Fibroblast of skin of scalp (primary cell): ENCODE measurements at places on chromosomes 4 and X.

GRCh38 chrX:133229361-133229760 lies 11.2 kb upstream of the TFDP3 start:
- DNase-seq: peak; percentile 25

DNA sequence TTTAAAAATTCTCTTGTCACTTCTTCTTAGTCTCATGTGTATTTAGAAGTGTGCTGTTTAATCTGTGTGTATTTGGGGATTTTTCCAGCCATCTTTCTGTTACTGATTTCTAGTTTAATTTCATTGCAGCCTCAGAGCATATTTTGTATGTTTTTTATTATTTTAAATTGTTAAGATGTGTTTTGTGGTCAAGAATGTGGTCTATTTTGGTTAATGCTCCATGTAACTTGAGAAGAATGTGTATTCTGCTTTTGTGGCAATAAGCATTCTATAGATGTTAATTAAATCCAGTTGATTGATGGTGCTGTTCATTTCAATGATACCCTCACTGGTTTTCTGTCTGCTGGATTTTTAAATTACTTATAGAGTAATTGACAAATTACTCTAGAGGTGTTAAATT lies 38.9 kb downstream of the ANXA10 start:
- DNase-seq: peak; percentile 76

GRCh38 chrX:52082578-52082977 lies 13.6 kb upstream of the MAGED4B start:
- peak; percentile 42 for DNase-seq

DNA sequence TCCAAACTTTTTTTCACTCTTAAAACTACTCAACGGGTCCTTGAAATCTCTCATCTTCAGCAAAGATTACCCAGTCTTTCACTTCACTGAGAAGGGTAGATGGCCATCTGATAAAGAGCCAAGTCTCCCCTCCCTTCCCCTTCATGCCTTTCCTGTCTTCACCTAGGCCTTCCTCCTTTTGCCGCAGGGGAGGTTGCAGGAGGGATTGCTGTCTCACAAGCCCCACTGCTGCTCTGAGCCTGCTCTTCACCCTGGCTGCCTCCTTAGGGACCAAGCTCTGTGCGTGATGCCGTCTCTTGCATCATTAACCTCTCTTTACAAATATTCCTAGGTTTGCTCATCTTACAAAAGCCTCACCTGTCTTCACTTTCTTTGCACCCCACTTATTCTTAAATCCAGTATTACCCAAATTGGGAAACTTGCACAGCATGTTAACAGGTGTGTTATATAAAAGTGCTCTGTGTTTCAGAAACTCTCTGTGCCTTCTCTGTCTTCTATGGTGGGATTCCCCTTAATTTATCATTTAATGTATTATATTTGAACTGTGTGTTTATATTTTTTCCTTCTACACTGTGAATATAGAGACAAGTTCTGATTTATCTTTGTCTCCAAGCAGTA lies 3.8 kb downstream of the ZFX start:
- peak; percentile 6 for DNase-seq

DNA sequence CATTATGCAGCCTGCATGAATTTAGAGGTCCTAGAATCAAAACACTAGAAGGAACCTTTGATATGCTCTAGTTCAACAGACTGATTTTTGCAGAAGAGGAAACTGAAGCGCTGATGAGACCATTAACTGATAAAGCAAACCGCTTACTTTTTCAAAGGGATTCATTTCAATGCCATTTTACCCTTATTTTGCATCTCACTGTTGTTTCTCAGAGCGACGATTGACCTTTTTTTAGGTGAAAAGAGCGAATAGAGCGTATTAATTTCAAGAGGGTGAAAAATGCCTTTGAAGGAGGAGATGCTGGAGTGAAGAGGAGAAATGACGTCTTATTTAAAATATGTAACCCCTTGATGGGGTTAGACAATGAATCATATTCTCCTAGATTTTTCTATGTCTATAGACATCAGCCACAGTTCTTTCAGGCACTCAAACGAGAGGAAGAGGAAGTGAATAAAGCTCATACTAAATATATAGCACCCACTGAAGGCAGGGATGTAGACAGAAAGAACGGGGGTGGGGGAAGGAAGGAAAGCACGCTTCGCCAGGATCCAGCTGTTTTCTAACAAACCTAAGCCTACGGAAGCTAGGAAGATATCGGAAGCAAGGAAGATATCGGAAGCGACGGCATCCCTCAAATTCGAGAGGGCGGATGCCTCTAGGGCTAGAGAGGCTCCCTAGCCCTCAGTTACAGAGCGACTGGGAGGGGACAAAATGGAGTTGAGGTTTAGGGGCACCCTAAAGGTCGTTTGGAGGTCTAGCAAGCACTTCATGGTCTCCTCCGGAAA lies 848 bp downstream of the ACSL4 start:
- DNase-seq: peak; percentile 77

DNA sequence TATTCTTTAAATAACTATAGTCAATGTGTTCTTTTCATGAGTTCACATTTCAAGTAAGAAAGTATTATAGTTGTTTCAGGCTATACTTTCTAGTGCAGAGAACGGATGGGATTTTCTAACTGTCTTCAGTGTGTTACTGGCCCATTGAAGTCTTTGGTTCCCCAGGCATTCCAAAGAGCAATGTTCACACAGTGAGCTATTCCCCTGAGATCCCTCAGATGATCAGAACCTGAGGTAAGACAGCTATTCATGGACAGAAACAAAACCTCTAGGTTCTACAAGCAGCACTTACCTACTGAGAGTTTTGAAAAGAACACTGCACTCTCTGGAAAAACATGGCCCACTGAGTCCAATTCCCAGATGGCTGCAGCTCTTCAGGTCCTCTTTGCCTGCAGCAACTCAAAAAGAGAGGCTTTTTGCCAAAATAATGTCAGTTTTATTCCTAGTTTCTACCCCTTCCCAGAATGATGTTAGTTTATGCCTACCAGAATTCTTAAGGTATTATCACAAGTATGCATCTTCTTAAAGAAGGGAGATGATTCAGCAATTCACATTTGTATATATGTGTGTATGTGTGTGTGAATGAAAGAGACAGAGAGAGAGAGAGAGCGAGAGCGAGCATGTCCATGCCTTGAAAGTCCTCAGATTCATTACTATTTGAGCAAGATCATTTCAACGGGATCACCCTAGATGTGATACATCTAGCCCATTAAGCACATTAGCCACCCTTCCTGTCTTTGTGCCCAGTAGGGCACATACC lies 146.1 kb downstream of the PDHA2 start:
- no peak for DNase-seq
